AG04450 (cell line): ENCODE measurements at places on chromosomes 12 and 14.

GRCh38 chr14:32076278-32077080, 625 bp upstream of the ARHGAP5 start:
- peak; percentile 90 for DNase-seq

DNA sequence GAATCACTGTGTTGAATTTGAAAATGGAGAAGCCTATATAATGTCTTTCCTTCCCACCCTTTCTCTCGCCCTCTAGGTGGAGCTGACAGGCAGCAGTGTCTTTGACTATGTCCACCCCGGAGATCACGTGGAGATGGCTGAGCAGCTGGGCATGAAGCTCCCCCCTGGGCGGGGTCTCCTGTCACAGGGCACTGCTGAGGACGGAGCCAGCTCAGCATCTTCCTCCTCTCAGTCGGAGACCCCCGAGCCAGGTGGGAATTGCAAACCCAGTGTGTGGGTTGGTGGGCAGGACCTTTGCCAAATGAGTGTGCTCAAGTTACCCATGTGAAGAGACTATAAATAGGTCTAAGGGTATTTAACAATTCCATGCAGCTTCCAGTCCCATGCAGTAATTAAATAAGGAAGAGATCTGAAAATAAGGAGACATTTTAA, 274.7 kb downstream of the EGLN3 start:
- no peak for DNase-seq

GRCh38 chr12:19970116-19970515, 398.2 kb upstream of the PDE3A start:
- no peak for DNase-seq

DNA sequence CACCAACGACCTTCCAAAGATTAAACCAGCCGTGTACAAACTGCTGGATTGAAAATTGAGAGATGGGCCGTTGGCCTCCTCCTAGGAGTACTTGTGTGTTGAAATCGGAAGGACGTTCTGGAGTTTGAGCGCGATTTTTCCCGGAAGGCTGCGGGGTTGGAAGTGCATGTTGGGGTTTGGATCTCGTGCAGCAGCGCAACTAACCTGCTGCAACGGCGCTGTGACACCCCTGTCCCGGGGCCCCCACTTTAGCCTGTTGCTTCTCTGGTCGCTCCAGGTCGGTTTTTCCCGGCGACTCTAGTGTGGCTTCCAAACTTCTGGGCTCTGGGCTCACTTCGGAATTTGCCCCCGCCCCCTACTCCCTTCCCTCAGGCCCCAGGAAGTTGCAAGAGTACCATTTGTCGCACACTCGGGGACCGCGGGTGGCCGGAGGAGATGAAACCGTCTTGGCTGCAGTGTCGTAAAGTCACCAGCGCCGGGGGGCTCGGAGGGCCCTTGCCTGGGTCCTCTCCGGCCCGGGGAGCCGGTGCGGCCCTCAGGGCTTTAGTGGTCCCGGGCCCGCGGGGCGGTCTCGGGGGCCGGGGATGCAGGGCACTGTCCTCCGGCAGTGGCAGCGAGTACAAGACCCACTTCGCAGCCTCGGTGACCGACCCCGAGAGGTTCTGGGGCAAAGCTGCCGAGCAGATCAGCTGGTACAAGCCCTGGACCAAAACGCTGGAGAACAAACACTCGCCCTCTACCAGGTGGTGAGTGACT, at the start of gene ACSS3:
Gene ACSS3 (plus strand): TSS at position 394 of the 756 bp plus-strand sequence. CDS start 42 bp downstream, at position 436.
- no peak for DNase-seq

DNA sequence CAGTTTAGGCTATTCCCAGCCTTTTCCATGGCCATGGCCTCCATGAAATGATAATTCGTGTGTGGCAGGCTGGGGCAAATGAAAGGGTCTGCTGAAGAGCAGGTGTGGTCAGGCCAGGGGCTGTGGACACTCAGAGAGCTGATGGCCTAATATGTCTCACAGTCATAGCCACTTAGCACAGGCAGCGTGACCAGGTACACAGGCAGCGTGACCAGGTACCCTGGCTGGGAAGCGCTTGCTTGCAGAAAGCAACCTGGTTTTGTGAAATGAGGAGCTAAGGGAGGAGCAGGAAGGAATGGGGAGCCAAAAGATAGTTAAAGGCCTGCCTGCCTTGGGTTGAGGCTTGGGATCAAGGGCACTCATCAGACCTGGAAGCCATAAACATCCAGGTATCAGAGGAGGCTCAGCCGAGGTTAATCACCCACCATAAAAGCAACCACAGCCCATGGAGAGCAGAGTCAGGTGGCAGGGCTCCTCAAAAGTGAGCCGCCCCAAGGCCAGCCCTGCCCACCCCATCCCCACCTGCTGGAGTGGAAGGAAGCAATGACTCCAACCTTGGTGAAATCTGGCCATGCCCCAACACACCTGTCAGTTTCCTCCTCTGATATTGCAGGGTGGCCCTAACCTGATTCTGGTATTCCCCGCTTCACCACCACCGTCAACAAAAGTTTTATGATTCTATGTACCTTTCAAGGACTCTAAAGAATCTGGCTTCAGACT, 8.0 kb upstream of the KRT8 start:
- DNase-seq = no peak

DNA sequence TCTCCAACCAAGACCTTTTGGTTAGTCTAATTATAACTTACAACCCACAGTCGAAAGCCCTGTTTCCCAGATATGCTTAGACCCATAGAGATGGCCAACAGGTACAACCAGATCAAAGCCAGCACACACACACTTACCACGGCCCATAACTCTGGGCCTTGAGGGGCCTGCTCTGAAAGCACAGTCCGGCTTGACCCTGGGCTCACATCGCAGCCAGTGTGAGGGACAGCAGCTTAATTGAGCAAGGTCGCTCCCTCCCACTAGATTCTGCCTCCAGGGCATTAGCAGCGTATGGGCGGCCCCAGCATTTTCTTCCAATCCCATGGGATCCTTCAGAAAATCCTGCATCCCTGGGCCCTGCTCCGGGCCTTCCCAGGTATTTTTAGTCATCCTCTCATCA, 157.4 kb upstream of the FKBP4 start:
- no peak for DNase-seq

DNA sequence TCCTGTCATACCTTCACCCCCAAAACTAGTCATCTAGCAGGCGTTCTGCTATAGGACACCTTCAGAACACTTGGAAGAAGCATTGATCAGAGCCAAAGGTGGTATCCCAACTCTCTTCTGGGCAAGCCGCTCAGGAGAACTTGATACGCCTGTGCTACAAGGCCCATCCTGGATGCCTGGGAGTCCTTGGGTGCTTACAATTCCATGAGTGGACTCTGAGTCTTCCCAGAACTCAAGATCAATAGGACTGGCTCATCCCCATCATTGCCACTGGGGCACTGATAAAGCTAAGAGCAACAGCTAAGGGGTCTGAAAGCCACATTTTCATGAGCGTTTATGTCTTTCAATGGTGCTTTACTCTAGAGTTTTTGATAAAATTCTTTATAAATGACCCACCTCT, 1.9 kb downstream of the SPTB start:
- DNase-seq = no peak

- no peak for DNase-seq
Measured at GRCh38 chr14:40252817-40253447, 820.7 kb upstream of the FBXO33 start.

- DNase-seq = no peak
Measured at GRCh38 chr14:94412671-94413638, 24.6 kb upstream of the SERPINA1 start.

- no peak for DNase-seq
Measured at GRCh38 chr12:65740873-65741600, 83.2 kb upstream of the HMGA2 start.

DNA sequence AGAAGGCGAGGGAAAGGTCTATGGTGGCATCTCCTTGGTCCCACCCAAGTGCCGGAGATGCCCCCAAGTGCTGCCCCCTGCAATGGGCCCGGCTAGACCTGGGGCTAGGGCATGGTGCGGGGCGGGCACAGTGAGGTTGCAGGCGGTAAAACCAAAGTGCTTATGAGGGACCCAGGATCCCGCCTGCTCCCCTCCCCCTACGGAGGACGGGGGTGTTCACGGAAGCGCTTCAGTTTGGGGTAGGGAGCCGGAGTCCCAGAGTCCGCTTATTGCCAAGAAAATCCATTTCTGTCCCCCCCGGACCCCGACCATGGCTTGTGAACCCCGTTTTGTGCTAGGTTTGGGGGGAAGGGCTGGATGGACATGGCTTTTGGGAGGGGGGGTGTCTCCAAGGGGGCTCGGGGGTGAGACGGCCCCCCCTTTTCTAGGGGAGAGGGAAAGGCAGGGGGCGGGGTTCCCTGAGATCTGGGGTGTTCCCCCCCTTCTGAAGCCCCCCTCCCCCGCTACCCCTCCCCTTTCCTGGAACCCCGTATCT, 5.4 kb upstream of the GPR84 start:
- DNase-seq = no peak

DNA sequence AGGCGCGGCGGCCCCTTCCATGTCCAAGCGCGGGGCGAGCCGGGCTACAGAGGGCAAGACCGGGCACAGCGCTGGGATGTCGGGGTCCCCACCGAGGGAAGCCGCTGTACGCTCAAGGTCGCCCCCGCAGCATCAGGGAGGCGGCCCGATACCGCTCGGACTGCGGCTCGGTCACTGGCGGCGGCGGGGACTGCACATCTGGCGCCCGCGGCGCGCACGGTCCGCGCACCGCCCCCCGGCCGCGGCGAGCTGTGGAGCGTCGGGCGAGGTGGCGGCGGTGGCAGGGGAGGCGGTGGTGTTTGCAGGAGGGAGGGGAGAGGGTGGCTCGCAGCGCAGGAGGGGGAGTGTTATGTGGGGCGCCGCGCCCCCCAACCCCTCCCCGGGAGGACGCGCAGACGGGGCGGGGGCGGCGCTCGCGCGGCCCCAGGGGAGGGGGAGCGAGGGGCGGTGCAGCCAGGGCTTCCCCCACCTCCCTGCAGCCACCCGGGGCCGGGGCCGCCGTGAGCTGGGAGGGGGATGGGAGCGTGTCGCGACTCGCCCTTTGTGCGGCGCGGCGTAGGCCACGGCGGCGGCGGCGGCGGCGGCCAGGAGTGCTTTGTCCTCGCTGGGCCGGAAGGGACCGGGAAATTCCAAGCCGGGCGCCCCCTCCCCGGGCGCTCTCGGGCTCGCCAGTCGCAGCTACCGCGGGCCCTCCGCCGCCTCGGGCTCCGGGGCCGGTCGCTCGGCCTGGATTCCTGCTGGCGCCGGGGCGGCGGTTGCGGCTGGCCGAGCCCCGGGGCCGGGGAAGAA, at the start of gene NUAK1:
Gene NUAK1 (minus strand): TSS at position 322 of the 789 bp plus-strand sequence. CDS start 301 bp downstream, at position 21.
- no peak for DNase-seq

- DNase-seq = no peak
Measured at GRCh38 chr12:120468325-120468820, 1.2 kb downstream of the SRSF9 start.

GRCh38 chr12:91249518-91250272, 67.1 kb upstream of the DCN start:
- DNase-seq = no peak

GRCh38 chr12:113075137-113075683, 18.7 kb downstream of the DTX1 start:
- DNase-seq = no peak

DNA sequence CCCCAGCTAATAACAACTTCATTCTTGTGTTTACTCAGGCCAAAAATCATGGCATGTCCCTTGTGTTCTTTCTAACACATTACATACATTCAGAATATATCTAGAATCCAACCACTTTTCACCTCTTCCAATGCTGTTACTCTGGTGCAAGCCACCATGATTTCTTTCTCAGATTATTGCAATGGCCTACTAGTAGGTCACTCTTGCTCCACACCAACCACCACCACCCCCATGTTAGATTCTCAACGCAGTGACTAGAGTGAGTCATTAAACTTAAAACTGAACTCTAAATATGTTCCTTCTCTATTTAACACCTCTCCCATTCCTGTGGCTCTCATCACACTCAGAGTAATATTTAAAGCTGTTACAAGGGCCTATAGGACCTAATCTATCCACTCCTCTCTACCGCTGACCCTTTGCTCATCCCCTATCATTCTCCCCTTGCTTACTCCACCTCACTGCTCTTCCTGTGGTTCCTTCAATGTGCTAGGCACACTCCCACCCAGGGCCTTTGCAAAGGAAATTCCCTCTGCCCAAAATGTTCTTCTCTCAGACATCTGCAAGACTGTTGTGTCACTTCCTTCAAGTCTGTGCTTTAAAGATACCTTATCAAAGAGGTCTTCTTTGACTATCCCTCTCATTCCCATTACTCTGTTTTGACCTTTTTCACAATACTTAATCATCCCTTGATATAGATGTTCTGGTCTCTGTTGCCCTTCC, 6.6 kb downstream of the RTN1 start:
- DNase-seq = no peak

- DNase-seq = no peak
Measured at GRCh38 chr12:112837629-112838197, 46.2 kb downstream of the RPH3A start.

- no peak for DNase-seq
Measured at GRCh38 chr12:70354787-70355186, 11.3 kb upstream of the KCNMB4 start.

DNA sequence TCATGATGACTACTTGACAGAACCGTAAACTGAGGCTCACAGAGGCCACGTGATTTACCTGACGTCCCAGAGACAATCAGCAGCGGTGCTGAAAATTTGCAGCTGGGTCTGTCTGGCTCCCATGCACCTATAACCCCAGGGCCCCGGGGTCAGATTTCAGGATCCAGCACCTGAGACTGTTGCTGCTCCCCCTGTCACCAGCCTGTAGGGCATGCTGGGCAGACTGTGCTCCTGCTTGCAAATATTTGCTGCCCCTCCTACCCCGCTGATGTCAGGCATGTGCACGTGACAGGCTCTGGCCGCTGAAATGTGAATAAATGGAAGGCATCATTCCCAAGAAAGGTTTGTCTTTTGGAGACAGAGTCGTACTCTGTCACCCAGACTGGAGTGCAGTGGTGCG, 6.0 kb downstream of the MMAB start:
- DNase-seq = no peak

GRCh38 chr14:104555430-104556255, 23.9 kb upstream of the C14orf180 start:
- no peak for DNase-seq

DNA sequence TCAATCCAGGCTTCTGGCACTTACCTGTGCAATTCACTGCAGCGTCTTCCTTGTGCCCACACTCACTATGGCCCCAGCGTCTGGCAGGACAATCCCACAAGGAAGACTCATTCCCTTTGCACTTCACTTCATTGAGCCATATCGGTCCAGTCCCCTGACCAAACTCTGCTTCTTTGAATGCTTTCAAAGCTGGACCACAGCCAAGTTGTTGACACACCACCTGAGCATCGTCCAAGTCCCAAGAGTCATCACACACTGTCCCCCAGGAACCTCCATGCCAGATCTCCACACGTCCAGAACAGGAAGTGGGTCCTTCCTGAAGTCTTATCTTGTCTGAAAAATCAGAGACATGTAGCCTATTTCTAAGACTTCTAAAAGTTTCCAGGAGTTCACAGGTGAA, 20.2 kb downstream of the CD163 start:
- no peak for DNase-seq

- peak; percentile 58 for DNase-seq
Measured at GRCh38 chr12:103986829-103987228, 21.2 kb downstream of the TDG start.

- DNase-seq = no peak
Measured at GRCh38 chr12:33432992-33433391, 6.6 kb downstream of the SYT10 start.

DNA sequence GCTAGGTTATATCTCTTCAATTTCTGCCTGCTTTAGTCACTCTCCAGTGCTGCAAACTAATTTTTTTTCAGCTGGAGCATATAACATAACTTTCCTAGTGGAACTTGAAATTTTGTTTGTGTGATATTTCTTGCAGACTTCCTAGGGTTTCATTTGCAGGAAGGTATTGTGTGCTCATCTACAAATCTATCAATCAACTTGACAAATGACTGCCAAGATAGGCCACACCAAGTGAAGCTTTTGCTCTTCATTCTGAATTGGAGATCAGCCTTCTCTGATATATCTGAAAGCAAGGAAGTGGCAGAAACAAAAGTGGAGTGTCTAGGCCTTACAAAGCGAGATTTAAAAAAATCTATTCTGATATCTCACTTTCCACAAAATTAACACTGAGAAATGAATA, 551.1 kb upstream of the LRFN5 start:
- DNase-seq = no peak
